ENCODE measurements at places on chromosomes 1 and 21.

DNA sequence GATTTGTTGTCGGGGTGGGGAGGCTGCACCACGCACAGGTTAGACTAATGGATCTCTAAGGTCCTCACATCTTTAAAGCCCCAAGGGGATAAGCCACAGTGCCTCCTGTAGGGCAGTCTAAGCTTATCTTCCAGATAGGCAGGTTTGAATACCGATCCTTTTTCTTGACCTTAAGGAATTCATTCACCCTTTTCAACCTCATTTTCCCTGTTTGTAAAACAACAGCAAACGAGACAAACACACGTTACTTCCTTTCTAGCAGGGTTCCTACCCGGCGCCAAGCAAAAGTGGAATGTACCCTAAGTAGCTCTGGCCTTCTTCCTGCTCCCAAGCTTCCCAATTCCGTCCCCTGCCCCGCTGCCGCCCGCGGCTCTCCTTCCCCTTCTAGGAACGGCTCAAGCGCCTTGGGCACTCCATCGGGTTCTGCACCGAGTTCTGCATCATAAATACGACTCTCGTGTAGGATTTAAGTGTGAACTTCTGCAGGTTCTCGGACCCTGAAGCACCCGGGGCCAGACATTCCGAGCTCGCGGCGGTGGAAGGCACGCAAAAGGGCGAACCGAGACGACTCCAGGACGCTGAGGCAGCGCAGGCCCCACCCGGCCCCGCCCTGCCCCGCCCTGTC is 548 bp upstream of the CDC20 start:
- DNase-seq: no peak

GRCh38 chr21:21003701-21004100 is 5.5 kb downstream of the NCAM2 start:
- peak; percentile 15 for DNase-seq

- DNase-seq: no peak
These were observed 65.9 kb downstream of the SLC66A1 start for GRCh38 chr1:19377812-19378718.

DNA sequence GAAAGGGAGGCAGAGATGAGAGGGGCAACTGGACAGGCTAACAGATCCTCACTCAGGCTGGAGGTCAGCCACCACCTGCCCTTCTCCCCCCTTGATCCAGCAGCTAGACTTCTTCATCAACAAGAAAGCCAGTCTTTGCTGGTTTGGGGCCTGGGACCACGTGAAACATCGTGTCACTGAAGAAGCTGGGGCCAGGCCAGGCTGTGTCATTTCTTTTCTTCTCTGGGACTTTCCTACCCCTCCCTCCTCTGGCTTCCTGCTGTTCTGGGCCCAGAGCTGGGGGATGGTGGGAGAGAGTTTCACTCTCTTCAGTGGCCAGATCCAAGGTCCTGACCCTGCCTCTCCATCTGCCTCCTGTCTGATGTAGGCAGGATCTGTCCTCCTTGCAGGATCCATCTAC is 18.1 kb upstream of the SLC26A9 start:
- no peak for DNase-seq

DNA sequence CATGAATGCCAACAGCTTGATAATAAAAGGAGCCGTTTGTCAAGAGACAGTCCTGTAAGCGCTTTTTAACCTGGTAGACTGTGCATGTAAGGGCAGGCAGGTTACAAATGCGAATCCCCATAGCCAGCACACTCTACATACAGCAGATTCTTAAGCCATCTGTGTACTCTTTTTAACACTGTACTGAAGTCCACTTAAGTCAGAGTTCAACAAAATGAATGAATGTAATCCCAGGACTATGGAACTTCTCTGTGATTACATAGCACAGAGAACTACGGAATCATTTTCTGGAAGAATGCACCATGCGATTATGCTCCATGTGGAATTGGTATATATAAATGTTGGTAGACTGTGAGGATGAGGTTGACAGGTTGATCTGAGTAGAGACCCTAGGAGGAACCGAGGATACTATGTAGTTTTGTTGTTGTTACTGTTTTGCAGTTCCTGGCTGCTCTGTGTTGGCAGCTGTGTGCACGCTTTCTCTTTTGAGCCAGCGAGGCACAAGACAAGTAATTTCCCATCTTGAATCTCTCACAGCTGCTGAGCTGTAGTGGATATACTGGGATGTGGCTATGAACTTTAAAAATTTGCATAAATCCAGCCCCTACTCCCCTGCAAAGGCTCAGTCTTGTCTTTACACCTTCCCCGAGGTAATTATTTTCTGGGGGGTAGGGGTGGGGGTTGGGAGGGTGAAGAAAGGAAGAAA is 21.9 kb downstream of the LRRC8D start:
- no peak for DNase-seq

DNA sequence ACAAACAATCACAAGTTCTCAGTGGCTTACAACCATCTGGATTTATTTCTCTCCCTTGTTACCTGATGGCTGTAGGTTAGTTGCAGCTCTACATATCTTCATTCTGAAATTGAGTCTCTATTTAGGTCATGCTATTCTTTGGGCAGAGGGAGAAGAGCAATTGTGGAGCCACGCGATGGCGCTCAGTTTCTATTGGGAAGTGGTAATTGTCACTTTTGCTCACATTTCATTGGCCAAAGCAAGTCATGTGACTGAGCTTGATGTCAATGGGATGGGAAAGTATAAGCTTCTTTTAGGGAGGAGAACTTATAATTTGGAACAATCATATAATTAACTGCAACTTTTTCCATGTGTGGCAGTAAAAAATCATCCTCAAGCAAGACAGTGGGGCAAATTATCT is 166.5 kb downstream of the LMO4 start:
- no peak for DNase-seq

- no peak for DNase-seq
These were observed 16.3 kb upstream of the IFNLR1 start for GRCh38 chr1:24203404-24203803.

- DNase-seq: no peak
These were observed 220.3 kb upstream of the NFIA start for GRCh38 chr1:60861961-60862567.

- DNase-seq: no peak
These were observed 10.4 kb downstream of the TEX38 start for GRCh38 chr1:46682064-46682463.

- DNase-seq: no peak
These were observed 169.3 kb upstream of the ZP4 start for GRCh38 chr1:238060061-238060460.

- no peak for DNase-seq
These were observed 651.4 kb downstream of the ADGRL2 start for GRCh38 chr1:82452096-82452495.

DNA sequence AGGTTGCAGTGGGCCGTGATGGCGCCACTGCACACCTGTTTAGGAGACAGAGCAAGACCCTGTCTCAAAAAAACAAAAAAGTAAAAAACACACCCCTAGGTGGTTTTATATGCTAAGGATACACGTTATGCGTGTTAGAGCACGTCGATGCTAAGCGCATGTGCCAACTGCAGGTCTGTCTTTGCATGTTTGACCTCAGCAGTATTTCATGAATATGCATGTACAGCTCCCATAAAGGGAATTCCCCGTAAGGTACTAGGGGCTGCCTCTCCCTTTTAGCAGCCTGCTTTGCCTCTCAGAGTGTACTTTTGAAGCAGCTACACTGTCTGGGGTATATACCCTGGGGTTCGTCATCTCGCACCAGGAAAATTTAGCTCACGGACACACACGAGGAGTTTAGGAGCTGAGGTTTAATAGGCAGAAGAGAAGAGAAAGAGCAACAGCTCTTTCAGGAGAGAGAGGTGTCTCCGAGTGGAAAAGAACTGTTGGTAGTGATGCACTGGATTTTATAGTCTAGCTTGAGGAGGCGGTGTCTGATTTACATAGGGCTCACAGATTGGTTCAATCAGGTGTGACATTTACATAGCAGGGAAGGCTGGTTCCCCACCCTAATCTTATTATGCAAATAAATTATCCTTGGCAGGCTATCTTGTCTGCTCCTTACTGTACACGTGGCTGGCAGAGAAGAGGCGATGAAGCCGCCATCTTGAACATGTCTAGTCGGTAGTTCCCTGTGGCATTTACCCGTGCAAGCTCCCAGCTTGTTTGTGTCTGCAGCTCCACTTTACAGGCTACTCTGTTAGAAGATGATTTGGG is 4.2 kb upstream of the OTUD3 start:
- no peak for DNase-seq

- no peak for DNase-seq
These were observed 104.7 kb downstream of the CASZ1 start for GRCh38 chr1:10691740-10692125.

GRCh38 chr21:44927587-44928461 is 7.1 kb upstream of the ITGB2 start:
- no peak for DNase-seq

GRCh38 chr1:234655328-234656069 is 45.5 kb upstream of the IRF2BP2 start:
- DNase-seq: no peak

DNA sequence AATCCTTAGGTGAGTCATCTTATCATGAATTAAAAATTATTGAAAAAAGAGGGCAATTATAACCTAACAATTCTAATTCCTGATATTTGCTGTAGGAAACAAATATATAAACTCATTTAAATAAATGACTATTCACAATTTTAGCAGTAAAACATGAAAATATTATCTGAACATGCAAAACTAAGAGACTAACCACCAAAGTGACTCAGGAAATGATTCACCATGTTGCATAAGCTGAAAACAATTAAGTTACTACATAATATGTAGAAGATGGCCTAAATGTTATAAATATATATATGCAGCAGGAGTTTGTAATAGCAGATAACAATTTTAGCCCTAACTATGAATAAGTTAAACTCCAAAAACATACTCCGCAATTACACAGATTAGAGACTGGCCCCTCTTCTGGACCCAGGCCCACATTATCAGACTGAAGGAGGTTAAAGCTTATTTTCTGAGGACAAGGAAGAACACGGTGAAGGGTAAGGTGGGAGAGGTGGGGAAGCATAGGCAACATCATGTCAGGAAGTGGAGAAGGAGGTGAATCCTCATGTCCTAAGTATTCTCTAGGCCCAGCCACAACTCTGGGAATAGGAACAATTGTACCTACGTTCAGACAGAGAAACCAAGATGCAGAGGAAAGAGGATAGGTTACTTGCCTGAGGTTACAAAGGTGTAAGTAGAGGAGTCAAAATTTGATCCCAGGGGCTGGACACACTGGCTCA is 15.6 kb upstream of the AIM2 start:
- DNase-seq: no peak

GRCh38 chr1:13600762-13601453 is 17.3 kb downstream of the PDPN start:
- no peak for DNase-seq

GRCh38 chr21:17554679-17555465 is 42.0 kb downstream of the CXADR start:
- peak; percentile 19 for DNase-seq

DNA sequence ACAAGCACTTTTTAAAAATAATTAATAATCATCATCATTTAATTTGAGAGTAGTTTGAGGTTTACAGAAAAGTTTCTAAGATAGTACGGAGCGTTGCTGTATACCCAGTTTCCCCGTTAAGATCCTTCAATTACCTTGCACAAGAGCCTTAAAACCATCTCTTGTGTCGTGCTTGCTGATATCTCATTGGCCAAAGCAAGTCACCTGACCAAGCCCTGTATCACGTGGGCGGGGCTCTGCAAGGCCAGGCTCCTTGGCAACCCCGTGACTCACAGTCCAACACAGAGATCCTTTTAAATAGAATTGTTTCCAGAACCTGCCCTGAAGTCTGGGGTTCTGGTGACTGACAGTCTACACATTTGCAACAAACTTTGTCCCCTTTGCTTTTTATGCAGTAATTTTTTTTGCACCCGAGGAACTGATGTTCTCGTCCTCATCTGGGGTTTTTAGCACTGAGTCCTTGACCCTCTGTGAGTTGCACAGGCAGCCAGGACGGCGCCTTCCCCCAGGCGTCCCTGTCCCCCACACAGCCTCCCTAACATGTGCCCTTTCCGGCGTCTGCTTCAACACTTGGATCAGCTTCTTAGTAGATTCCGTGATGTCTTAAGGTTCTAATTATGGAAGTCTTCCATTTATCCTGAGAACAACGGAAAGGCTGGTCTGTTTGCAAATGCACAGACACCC is 183.3 kb upstream of the TMEM51 start:
- DNase-seq: peak; percentile 70

GRCh38 chr1:54949053-54949452 is 31.4 kb upstream of the TMEM61 start:
- DNase-seq: no peak

GRCh38 chr1:98458511-98459485 is 202.7 kb upstream of the SNX7 start:
- no peak for DNase-seq

GRCh38 chr1:186738926-186739325 is 58.7 kb upstream of the PTGS2 start:
- no peak for DNase-seq

- DNase-seq: no peak
These were observed 187.9 kb downstream of the DISC1 start for GRCh38 chr1:231814521-231814920.

DNA sequence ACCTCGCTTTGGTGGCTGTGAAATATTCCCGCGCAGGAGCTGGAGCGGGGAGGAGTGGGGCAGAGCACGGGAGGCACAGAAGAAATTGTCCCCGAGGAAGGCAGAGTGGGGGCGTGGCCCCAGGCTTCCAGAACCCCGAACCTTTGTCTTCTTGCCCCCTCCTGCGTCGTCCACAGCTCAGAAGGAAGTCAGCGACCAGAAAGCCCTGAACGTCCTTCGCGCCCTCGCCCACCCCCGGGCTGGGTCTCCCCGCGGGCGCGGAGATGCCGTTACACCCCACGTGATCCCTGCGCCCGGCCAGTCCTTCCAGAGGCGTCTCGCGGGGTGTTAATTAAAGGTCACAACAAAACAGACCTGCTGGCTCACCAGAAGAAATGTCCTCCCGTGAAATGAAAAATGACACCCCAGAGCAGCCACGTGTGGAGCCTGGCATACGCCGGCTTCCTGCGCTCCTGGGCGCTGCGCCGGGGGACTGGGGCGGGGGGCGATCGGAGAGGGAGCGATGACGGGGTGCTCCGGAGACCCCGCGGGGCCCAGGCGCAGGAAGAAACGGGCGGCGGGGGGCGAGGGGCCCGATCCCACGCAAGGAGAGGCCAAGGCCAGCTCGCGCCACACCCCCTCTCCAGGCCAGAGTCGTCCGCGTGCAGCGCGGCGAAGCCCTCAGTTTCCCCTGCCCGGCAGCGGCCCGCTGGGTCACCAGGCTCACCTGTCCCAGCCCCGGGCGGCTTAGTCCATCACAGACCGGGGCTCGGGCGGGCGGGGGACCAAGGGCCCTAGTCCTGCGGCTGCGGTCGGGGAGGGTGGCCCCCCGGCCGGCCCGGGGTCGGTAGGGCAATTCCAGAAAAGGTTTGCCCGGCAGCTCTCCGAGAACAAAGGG is 995 bp upstream of the KIF26B start:
- no peak for DNase-seq

- no peak for DNase-seq
These were observed 10.1 kb upstream of the PRAMEF12 start for GRCh38 chr1:12763479-12763878.

DNA sequence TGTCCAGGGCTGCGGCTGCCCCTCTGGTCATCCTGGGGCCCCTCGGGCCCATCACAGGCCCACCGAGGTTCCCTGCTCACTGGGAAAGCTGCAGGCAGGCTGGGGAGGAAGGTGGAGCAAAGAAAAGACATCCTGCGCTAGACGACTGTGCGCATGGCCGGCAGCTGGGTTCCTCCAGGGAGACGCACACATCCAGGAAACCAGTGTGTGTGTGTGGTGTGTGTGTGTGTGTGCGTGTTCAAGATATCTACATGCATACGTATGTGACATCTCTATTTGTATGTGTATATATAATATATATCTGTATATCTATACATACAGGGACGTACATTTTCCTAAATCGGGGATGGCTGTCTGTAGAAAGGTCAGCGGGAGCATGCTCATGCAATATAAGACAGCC is 63.7 kb downstream of the ACOT7 start:
- DNase-seq: no peak

All from HEK293T (cell line).